NCI-H526 treated with DMSO at 0.1 percent for 48 hours (cell line): ENCODE measurements at places on chromosomes 7 and 10.

DNA sequence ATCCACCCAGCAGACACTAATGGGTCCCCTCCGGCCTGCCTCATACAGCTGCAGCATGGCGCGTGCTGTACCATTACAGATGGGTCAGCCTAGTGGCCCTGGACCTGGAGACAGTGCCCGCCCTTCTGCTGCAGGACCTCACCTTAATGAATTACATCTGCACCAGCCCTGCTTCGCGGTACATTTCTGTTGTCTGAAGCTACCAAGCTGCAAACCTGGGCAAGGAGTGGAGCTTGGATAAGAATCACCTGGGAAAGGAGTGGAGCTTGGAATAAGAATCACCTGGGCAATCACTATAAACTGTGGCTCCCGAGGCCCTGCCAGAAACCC, 33.0 kb upstream of the EN2 start:
- no peak for DNase-seq

DNA sequence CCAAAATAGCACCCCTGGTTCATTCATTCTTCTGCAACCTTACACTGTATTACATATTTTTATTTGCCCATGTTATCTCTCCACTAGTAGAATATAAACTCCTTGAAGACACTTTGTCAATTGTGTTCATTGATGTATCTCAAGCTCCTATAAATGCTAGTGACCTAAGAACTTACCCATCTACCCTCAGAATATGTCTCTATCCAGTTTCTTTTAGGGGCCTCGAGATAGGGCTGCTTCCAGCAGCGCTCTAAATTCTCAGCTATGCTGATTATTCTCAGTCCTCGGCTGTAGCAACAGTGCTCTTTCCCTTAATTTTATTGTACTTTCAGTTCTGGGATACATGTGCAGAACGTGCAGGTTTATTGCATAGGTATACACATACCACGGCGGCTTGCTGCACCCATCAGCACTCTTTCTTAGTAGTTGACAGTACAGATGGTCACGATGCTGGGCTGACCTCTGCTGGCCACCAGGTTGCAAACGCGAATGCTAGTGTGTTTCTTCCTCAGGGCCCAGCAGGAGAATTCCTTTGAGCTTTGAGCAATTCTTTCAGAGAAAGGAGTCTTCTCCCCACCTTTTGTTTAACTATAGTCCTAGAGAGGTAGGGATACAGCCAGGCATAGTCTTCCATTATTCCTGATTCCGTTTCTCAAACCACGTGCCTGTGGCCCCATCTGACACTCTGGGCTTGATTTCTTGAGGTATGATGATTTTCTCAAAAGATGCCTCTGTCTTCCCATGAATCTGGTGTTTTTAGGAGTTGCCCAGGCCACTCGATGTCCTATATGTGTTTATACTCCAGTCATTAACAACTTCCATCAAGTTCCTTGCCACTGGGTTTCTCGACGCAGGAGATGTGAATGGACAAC, 49.1 kb upstream of the CDC14C start:
- peak; percentile 15 for DNase-seq

DNA sequence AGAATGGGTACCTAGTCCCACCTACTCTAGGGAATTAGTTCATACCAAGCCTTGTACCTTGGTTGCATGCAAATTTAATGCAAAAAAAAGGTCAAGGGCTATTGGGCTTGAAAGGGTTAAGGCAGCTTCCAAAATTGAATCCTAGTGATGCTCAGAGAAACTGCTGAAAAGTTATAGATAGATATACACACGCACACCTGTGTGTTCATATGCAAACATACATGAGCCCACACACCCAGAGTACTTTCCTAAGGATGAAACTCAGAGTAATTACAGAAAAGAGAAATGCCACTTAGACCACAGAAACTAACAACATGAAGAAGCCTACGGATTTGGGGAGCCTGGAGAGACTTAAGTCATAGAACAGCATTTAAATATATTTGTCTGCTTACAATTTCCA, 1.5 kb downstream of the SLC25A13 start:
- peak; percentile 99 for DNase-seq

DNA sequence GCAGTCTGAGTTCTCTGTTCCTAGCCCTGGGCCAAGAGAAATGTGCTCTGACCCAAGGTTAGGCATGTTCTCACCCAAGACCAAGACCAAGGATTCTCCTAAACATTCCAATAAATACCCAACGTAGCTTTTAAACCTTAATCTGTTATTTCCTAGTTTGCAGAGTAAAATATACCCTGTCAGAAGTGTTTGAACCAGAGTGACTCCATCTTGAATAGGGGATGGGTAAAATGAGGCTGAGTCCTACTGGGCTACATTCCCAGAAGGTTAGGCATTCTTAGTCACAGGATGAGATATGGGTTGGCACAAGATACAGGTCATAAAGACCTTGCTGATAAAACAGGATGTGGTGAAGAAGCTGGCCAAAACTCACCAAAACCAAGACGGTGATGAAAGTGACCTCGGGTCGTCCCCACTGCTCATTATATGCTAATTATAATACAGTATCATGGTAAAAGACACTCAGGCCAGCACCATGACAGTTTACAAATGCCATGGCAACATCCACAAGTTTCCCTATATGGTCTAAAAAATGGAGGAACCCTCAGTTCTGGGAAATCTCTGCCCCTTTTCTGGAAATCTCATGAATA, 27.7 kb downstream of the PLXNA4 start:
- DNase-seq: no peak

DNA sequence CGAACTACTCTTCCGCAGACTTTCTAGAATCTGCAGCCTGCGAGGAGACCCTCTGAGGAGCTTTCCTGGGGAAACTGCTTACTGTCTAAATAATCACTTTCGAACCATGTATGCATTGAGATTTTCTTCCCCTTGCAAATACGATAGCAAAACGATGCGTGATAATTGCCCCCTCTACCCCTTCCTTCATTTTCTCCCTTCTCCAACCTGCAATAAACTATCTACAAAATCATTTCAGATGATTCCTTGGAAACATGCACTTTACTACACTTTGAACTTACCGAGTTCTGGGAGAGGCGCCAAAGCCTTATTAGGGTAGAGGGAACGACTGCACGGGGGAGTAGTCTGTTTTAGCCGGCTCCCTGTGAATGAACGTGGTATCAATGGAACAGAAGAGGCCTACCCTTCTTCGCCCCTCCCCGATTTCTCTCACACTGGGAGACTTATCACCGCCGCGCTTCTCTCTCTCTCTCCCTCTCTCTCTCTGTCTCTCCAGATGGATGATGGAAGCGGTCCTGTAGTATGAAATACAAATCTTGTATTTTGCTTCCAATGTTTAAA, at the start of gene FGFBP3:
FGFBP3 (minus strand) TSS at position 370 of the 561 bp plus-strand sequence. CDS start 517 bp downstream, outside the sequence.
- DNase-seq: peak; percentile 53

DNA sequence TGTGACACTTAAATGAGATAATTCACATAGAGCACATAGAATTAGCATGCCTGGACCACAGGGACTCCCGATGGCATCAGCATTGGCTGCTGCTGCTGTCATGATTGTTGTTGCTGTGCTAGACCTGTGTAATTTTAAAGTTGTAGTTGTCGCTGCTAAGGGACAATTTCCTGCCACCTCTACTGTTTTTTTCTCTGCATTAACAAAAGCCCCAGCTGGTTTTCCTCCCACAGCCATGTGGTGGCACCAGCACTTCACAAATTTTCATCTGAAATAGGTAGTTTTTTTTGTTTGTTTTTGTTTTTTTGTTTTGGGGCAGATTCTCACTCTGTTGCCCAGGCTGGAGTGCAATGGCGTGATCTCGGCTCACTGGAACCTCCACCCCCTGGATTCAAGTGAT, 25.4 kb upstream of the PRXL2A start:
- peak; percentile 10 for DNase-seq

DNA sequence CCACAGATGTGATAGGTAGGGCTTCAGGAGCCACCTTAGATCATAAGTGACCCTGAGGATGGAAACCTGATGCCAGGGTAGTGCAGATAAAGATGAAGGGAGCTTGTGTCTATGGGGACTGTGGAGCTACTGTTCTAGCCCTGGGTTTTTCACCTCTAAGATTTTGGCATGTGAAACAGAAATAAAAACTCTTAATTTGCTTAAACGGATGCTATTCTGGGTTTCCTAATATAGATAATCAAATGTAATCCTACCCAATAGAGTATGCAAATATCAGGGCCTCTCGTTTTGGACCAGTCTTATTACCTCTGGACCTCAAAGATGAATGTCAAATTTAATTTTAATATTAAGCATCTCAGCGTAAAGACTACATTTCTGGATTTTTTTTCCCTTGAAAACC, 49.3 kb downstream of the ABCB4 start:
- DNase-seq: no peak

DNA sequence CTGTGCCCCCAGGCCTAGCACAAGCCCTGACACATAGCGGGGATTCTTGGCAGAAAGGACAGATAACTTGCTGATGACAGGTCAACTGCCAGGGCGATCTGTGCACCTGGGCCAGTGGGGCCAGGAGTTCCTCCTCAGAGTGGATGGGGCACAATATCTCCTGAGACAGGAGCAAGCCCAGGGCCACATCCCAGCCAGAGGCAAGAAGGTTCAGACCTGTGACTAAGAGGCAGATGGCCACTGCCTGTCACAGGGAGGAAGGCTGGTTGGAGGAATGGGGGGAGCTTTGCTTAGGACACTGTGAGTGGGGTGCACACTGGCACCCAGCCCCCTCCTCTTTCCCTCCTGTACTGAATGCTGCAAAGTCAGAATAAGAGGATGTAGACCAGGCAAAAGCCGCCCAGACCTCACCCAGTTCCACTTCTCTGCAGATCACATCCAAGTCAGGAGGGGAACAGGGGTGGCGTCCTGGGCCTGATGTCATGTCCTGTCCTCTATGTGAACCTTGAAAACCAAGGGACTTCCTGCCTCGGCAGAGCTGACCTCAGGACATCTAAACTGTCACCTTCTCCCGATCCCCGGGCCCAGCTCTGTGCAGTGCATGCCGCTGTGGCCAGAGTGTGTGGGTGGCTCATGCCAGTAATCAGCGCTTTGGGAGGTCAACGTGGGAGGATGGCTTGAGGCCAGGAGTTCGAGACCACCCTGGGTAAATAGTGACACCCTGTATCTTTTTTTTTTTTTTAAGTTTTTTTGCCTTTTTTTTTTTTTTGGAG, 1.3 kb downstream of the GUSB start:
- no peak for DNase-seq

DNA sequence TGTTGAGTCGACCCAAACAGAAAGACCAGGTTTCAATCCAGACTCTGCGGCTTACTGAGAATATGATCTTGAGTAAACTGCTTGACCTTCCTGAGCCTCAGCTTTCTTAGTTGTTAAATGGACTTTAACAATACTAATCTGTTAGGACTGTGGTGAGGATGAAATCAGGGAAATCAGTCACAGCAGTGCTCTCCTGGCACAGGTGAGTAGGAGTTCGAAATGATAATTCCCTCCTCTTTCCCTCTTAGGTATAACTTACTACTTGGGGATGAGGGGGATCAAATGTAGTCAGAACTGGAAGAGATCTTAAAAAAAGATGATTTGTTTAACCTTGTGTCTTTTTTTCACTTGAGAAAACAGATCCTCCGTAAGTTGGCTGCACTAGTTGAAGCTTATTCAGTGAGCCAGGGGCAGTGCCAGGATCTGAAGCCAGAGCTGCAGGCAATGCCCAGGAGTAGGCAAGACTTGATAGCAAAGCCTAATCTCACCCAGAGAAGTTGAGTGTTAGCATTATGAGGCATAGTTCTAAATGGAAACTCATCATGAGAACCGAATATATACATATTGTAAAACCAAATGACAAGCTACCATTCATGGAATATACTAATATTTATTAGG, 1.8 kb upstream of the MAGI2 start:
- DNase-seq: no peak
